Stimulated activated CD4-positive, alpha-beta T cell treated with anti-CD3 and anti-CD28 coated beads, Interleukin-1b, Interleukin-23, amount 100 ng/mL, for 4 hours (primary cell): ENCODE measurements at places on chromosomes 13 and 19.

- no peak for DNase-seq
These were observed 12.7 kb downstream of the B3GNT8 start for GRCh38 chr19:41414461-41414860.

DNA sequence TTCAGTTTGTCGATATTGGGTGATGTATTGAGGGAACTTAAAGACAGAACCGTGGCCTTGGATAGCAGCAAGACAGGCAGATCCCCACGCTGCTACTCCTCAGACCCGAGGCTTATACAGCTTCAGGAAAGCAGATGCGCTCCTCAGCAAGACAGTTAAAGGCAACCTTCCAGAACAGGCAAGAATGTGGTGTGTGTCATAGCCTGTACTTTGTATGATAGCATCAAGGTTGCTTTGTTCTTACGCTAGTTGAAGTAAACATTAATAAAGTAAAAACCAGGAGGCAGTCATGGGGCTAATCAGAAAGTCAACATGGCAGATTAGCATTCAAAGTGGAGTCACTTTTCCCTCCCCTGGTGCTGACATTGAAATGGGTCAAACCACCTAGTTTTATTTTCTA is 473.2 kb downstream of the DCT start:
- DNase-seq, result no peak

DNA sequence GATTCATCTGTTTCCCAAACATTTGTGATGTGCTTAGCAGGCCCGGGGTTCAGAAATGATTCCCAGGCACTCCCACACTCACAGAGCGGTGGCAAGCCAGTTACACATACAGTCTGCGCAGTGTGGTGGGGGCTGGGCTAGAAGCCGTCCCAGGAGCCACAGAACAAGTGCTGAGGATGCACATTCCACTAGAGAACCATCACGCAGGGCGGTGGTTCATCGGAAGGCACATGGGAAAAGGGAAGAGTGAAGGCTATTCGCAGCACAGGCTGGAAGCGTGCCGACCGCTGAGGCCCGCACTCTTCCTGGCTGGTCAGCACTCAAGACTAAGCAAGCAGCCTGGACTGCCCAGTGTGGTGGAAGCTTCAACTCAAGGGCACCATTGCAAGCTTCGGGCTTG is 126.3 kb upstream of the SLC7A1 start:
- no peak for DNase-seq

DNA sequence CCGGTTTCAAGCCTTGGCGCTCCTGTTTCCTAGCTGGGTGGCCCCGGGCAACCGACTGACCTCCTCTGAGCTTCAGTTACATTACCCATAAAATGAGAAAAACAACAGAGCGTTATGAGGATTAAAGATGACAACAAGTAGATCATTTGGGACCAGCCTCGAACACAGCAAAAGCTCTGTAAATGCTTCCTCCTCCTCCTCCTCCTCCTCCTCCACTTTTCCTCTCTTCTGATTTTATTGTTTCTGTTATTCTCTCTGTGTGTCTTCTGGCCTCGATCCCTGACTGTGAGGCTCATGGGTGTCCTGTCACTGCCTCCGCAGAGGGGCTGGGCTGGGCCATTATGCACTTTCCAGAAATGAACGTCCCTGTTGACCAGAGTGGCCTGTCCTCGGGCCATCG is 176.2 kb downstream of the URI1 start:
- DNase-seq, result no peak

GRCh38 chr13:21130116-21130515 is 46.2 kb downstream of the SKA3 start:
- no peak for DNase-seq

- no peak for DNase-seq
These were observed 154.2 kb upstream of the MAB21L1 start for GRCh38 chr13:35630551-35631275.

DNA sequence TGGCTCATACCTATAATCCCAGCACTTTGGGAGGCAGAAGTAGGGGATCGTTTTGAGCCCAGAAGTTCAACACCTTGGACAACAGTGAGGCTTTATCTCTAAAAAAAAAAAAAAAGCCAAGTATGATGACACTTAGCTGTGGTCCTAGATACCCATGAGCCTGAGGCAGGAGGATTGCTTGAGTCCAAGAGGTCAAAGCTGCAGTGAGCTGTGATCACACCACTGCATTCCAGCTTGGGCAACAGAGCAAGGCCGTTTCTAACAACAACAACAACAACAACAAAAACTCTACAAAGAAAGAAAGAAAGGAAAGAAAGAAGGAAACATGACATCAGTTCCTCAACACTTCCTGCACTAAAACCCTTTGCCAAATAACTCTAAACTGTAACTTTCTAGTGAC is 265.1 kb upstream of the DACH1 start:
- DNase-seq, result no peak

GRCh38 chr13:111559612-111560403 is 239.4 kb downstream of the TEX29 start:
- no peak for DNase-seq

- DNase-seq, result no peak
These were observed 35.7 kb downstream of the LACC1 start for GRCh38 chr13:43915451-43915850.

DNA sequence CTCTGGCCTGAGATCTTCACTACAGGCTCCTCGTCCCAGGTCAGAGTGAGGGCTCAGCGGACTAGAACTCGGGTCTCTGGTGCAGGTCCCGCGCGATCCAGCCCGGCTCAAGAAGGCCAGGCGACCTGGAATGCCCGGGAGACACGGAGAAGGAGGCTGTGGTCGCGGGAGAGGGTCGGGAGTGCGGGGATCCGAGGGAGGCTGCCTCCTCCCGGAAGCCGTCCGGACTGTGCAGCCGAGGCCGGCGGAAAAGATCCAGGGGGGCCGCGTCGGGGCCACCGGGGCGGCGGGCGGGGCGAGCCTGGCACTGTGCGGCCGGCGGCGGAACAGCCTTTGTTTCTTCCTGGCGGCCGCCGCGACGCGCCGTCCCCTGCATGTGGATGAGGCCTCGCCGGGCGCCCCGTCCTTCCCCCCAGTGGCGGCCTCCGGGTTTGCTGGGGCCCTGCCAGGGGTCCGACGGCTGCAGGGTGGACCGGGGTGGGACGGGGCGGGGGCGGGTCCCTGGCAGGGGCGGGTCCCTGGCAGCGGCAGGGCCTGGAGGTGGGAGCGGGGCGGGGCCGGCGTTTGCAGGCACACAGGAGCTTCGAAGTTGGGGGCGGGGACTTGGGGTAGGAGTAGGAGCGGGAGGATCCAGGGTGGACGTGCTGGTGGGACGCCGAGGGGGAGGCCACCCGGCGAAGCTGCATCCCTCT is 1.0 kb upstream of the SLC7A10 start:
- DNase-seq, result no peak

DNA sequence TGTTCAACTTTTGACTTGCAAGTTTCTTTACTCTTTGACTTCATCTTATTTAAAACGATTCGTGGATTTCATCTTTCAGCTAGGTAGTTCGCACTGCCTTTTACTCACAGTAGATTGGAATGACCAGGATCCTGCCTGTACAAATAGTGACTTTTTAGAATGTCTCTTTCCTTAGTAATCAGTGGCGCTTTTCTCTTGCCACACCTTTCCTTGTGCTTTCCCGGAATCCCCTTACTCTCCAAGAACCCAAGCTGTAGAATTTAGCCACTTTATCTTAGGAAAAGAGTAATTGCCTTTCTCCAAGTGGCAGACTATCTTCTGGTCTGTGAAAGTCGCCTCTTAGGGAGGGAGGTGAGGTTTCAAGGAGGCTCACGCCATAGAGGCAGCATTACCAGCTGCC is 123.4 kb downstream of the LMO7 start:
- DNase-seq, result no peak

- no peak for DNase-seq
These were observed 34.3 kb upstream of the MEDAG start for GRCh38 chr13:30871588-30872275.

DNA sequence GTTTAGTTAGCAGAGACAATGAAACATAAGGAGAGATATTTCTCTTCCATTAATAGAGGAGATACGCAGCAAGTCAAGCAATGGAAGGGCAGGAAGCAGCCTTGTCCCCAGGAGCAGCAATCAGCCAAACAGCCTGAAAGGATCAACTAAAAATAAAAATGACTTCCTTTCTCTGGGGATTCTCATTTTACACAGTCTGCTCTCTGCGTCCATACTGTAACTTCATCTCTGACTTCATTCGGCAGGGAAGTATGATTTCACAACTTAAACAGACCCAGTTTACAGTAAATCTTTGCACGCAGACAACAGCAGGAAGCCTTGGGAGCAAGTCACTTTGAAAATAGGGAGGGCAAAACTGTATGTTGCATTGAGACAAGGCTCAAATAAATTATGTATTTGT is 826.7 kb downstream of the DIAPH3 start:
- no peak for DNase-seq

DNA sequence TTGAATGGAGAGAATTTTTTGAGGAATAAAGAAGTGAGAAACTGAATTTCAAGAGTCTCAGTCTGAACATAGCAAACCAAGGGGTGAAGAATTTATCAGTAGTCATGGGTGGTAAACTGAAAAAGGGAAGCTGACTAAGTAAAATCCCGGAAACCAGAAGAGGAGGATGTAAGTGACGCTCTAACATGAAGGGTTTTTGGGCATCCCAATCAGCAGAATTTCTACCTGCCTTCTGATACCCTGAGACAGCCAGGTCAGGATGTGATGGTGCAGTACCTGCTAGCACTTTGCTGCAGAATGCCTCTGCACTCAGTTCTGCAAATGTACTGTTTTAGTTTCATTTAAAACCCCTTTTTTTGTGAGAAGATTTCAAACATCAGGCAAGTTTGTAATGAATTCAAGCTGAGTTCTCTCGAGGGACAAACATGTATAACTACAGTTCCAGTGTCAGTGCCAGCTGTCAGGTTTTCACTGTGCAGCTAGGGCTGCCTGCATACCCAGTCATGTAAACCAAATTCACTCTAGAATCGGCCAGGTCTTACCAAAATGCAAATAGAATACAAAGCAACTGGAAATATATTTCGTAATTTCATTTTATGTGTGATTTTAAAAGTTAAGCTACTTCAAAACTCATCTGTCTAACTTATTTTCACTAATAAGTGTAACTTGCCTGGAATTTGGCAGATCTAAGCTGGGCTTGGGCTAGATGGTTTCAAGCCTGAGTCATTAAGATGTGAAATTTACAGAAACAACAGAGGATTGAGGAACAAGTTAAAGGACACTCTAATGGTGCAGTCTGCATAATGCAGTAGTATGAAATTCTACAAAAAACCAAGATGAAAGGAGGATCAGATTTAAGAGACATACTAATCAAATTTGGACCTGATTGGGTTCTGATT is 13.8 kb downstream of the METTL21C start:
- DNase-seq, result no peak

GRCh38 chr19:46115396-46116106 is 8.9 kb downstream of the IGFL3 start:
- no peak for DNase-seq

- no peak for DNase-seq
These were observed 27.2 kb downstream of the ADPRHL1 start for GRCh38 chr13:113425941-113426590.

DNA sequence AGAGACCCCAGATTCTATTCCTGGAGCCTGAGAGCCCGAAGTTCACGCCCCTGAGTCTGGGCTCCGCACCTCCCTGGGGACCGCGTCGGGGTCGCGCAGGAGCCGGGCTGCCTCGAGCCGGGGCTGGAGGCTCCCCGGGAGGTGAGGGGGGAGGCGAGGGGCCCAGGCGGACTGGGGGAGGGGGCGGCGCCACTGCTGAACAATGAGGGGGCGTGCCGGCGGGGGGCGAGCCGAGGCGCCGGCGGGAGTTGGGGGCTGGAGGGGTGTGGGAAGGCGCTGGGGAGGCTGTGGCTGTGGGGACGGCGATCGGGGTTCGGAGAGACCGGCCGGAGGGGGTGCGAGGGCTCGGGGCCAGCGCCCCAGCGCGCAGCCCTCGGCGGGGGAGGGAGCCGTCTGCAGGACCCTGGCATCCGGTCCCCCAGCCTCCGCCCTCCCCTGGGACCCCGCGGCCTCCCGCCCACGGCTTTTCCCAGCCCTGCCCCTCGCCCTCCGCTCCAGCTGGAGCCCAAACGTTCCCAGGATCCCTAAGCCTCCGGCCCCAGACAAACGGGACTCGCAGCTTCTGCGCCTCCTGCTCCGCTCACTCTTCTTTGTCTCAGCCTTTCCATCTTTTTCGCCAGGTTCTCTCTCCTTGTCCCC is 922 bp downstream of the PLEKHG2 start:
- no peak for DNase-seq

DNA sequence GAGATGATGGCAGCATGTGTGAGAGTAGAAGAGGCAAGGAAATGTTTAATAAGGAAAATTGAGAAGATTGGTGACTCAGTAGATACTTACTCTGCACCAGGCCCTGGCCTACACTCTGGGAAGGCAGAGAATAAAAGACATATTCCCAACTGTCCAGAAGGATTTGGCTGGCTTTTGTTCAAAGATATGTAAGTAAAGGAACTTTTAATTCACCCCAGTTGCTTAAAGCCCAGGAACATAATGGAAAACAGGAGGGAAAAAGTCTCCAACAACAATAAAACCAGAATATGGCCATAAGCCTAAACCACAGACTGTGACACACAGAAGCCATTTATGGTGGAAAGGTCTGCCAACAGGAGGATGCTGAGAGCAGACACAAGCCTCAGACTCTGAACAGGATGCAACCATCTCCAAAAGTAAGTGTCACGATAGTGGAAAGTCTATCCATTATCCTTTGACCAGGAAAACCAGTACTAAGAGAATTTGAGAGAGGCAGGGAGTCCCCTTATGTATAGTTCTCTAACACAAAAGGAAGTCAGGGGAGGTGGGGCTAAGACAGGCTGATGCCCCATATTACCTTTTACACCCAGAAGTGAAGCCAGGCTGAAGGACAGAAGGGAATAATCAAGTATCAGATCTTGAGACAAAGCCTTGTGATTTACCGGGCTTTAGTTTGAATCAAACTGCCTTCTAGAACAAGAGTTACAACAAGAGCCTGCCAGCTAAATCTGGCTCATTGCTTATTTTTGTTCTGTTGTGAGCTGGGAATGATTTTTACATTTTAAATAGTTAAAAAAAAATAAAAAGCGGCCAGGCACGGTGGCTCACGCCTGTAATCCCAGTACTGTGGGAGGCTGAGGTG is 169.5 kb upstream of the STARD13 start:
- no peak for DNase-seq

DNA sequence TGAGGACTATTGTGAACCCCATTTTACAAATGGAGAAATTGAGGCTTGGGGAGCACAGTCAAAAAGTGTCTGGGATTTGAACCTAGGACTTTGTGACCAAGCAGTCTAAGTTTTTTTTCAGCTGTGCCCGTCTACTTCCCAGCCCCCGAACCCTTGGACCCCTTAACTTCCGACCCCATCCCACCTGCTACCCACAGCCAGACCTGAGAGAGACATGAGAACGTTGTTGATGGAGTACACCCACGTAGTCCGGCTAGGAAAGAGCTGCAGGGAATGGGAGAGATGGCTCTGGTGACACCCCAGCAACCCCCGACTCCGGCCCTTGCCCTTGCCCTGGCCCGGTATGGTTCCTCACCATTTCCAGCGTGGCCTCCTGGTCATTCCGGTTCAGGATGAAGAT is 18.0 kb downstream of the MAP4K1 start:
- DNase-seq, result no peak
